ENCODE measurements at places on chromosomes 5 and 9.

DNA sequence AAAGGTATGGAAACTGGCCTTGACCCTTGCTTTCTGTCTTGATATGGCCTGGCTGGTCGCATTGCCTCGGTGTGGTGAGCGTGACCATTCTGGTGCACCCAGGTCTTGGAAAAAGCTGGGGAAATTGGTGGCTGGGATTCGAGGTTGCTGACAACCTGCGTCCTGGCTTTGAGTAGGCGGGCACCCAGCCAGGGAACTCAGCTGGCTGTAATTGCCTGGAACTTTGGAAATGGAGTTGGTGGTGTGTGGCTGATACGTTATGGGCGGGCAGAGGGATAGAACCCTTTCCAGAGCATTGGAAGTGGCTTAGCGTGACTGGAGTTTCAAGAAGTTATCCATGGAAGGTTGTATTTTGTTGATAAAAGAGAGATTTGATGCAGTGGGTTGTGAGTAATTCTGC lies 35.2 kb downstream of the KCNMB1 start:
- no peak for DNase-seq

DNA sequence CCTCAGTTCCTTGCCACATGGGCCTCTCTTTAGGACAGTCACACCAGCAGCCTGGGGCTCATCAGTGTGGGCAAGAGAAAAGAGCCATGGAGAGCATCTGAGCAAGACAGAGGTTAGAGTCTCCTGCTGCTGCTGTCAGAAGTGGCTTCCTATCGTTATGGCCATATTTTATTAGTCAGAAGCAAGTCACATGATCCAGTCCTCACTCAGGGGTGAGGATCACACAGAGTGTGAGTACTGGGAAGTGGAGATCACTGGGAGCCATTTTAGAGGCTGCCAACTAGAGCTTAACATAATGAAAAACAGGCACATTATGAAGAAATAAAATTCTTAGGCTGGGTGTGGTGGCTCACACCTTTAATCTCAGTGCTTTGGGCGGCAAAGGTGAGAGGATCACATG lies 62.0 kb downstream of the DIRAS2 start:
- DNase-seq = no peak

DNA sequence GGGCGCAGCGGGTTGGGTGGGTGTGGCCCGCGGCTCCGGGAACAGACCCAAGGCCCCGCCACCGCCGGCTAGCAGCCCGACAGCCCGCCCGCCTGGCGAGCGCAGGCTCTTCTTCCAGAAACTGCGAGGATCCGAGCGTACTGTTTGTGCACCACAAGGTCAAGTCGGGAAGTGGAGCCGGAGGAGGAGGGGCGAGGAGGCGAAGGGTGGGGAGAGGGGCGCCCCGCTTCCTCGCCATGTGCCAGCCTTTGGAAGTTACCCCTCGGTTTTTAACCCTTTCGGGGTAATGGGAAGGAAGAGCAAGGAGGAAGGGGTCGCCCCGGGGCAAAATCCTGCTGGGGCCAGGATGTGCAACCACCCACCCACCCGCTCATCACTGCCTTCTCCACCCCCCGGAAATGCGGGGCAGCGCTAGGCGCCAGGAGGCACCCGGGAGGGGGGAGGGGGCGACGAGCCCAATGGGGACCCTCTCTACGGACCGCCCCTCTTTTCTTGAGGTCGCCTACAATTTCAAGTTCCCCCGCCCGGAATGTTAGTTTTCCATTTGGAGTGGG lies 1.1 kb upstream of the JADE2 start:
- DNase-seq = peak; percentile 67

GRCh38 chr9:135976944-135977343 lies 15.8 kb upstream of the UBAC1 start:
- DNase-seq = no peak
